Iris pigment epithelial cell (primary cell): ENCODE measurements at places on chromosomes 3 and 15.

DNA sequence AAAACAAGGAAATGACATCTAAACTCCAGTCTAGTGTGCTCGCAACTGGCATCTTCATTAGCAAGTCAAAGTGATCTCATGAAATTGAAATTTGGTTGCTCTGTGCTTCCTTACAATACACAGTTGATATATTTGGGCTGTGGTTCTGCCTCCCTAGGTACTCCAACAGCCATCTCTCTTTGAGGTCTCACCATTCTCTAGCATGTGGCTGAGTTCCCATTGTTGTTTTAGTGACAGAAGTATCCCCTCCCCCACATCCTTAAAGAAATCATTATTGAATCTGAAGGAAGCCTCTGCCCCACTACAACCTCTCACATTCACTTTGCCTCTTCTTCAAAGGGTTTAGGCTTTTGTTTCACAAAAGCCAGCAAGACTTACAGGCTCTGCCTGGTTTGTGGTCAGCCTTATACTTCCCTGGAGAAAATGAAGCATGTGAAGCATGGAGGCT is 516.5 kb downstream of the NLGN1 start:
- DNase-seq: no peak

DNA sequence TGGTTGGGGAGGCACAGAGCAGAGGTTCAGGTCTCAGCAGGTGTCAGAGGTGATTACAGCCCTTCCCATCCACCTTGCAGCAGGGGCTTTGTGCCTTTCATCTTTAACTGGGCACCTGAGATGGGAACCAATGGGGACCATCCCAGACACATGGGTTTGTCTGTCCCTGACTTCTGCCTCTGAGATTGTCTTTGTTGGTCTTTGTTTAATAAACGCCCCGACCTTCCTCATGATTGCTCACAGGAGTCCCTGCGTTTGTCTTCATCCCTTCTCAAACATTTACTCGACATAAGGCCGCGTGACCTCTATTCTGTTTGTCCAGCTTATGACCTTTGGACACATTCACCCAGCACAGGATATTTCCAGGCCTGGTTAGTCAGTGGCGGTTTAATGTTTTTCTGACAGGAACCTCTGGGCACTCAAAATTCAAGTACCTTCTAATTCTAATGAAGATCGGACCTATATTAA is 5.9 kb downstream of the ZSCAN2 start:
- no peak for DNase-seq

DNA sequence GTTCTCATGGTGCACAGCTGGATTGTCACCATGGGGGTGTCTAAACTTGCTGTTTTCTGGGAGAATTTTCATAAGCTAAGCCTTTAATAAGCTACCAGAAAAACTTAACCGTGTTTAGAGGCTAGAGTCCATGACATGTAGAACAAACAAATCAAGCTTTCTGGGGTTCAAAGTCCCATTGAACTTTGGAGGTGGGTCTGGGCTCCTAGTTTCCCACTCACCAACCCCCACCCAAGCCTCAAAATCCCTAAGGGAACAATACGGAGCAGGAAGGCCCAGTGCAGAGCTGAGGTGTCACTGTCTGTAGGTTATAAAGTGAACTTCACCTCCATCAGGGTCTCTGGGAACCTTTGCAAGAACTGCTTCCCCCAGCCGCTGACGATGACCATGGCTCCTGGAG is 25.5 kb downstream of the RTP1 start:
- DNase-seq: no peak

DNA sequence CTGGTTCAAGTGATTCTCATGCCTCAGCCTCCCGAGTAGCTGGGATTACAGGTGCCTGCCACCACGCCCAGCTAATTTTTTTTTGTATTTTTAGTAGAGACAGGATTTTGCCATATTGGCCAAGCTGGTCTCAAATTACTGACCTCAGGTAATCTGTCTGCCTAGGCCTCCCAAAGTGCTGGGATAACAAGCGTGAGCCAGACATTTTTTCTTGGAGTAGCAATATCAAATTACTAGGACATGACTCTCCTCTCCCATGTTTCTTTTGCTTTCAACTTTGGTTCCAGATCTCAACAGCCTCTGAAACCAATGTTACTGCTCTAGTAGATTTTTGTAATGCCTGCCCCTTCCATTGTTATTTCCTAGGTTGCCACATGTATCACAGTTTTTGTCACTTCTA is 462.0 kb downstream of the GBE1 start:
- DNase-seq: no peak

GRCh38 chr3:185042312-185043050 is 110.4 kb downstream of the C3orf70 start:
- DNase-seq: no peak
